Mucosa of gallbladder (tissue), 1 donor: ENCODE measurements at places on chromosomes 2 and 18. TPM values are rescaled to one million over a fixed set of nuclear protein-coding genes. Genes with fewer than 3 reads are reported as not detected.
A peak's percentile ranks its signal among the peaks of the same experiment; 100 is the strongest.

DNA sequence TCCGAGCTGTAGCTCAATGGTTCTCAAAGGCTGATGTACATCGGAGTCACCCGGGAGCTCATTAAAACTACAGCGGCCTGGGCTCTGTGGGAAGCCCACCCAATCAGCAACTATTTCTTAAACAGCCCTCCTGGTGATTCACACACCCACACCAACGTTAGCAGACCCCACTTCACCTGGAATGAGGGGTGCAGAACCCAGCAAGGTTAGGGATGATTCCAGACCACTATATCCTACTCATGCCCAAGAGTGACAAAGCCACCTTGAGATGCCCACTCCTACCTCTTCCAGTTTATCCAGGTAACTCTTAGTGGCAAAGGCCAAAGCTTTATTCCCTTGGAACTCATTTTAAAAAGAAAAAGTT lies 149.7 kb downstream of the RHBDD1 start:
- DNase-seq, result no peak

GRCh38 chr2:42916324-42916723 lies 123.9 kb upstream of the HAAO start:
- DNase-seq, result no peak

DNA sequence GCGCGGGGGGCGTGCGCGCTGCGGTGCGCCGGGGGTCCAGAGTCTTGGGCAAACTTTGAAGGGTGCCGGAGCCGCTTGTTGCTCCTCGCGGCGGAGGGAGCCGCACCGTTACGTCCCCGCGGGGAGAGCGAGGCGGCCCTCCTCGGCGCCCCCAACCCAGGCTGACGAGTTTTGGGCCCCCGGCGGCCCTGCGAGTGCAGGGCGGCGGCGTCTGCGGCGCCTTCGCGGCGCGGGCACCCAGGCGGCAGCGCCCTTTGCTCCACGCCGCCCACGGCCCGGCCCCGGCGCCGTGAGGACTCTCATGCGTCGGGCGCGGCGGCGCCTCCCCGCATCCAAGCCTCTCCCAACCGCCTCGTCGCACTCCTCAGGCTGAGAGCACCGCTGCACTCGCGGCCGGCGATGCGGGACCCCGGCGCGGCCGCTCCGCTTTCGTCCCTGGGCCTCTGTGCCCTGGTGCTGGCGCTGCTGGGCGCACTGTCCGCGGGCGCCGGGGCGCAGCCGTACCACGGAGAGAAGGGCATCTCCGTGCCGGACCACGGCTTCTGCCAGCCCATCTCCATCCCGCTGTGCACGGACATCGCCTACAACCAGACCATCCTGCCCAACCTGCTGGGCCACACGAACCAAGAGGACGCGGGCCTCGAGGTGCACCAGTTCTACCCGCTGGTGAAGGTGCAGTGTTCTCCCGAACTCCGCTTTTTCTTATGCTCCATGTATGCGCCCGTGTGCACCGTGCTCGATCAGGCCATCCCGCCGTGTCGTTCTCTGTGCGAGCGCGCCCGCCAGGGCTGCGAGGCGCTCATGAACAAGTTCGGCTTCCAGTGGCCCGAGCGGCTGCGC lies 814 bp downstream of the FZD7 start:
- no peak for DNase-seq

GRCh38 chr2:171957061-171957460 lies 34.8 kb downstream of the HAT1 start:
- DNase-seq, result no peak

DNA sequence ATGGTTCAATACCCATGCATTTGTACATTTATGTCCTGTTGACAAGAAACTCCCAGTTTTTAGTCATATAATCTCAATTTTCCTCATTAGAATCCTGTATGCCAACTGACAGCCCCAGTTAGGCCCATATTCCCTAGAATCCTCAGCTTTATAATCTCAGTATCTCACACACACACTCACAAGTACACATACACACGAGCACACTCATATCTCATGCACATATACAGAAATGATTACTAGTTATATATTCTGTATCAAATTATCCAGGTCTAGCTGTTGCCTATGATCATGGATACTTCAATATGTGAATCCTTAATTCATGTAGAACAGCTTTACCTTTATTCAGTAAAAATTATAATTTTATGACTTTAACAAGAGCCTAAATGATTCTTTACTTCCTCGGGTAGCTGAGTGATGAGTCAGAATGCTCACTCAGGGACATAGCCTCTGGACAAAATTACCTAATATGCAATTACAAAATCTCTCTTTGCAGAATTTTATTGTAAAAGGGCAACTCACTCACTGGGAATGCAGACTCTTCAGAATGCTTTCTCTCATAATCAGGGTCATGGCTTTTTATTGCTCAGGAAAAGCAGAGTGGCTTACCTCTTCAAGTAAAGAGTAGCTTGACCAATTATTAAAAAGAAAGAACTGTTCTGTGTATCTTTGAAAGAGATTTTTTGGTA lies 193.6 kb upstream of the PIK3C3 start:
- DNase-seq, result no peak

DNA sequence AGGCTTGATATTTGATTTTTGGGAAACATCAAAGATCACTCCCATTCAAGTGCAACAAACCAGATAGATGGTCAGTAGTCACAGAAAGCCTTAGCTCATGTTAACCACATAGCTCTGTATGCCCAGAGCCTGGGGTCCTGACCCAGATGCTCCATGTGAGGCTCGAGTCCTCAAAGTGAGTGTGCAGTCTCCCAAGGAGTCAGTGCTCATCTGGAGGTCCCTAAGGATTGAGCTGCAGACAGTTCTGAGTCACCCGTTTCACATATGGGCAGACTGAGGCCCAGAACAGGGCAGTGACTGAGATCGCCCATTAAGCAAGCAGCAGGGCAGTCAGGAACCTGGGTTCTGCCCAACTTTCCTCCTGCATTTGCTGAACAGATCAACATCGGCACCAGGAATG lies 9.2 kb downstream of the TMEM37 start:
- DNase-seq, result no peak

GRCh38 chr18:78641689-78642231 lies 337.9 kb upstream of the SALL3 start:
- no peak for DNase-seq

DNA sequence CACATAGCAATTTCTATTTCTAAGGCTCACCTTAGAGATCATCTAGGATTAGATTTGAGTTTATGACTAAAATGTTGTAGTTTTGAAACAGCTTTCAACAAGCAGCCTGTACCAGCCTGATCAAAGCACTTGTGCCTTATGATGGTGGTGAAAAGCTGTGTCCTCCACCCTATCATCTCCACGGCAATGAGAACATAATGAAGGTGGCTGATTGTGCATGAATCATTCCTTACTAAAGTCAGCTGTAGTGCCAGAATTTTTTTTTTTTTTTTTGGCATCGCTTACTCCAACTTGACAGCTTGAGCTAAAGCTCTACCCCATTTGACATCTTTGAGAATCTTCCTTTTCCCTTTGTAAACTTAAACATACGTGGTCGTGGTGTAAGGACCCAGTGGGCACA lies 86.0 kb downstream of the DCC start:
- DNase-seq, result no peak

- no peak for DNase-seq
Measured at GRCh38 chr2:236121546-236121945, 46.6 kb downstream of the GBX2 start.

GRCh38 chr2:229586746-229587705 lies 127.3 kb downstream of the DNER start:
- DNase-seq, result peak; percentile 76

GRCh38 chr2:20728114-20728758 lies 61.3 kb downstream of the GDF7 start:
- DNase-seq, result no peak

DNA sequence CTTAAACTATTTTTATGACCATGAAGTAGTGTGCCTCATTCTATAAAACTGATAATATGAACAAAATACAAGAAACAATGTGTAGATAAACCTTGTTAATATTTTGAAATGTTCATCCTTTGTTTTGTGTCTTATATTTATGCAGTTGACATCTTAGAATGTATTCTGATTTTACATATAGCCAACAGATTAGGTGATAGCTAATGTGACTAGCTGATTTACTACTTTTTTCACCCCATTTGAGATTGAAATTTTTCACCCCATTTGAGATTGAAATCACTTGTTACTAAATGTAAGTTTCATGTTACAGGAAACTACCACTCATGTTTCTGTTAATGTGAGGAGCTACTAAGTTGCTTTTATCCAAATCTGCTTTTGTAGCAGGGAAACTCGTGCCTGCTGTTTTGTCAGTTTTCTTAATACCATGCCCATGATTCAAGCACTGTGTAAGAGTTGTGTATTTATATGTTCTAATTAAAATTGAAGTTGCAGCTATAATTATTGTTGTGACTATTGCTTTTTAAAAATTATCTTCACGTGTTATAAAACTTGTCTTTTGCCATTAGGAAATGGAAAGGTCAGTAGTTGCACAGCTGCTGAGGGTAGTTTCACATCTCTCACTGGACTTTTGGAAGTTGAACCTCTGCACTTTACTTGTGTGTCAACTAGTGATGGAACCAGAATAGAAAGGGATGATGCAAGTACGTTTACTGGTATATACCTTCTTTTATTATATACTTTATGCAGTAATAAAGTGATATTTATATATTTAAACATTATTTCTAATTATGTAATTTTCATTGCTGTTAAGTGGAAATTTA lies 96.6 kb downstream of the BIRC6 start:
- no peak for DNase-seq

- no peak for DNase-seq
Measured at GRCh38 chr2:99998651-99999320, 143.6 kb downstream of the AFF3 start.

- DNase-seq, result no peak
Measured at GRCh38 chr18:9221661-9222060, 85.1 kb downstream of the ANKRD12 start.

The ACADL gene
- total RNA-seq, result 3.8 TPM

The CCNT2 gene
- total RNA-seq, result 40.1 TPM

The SCLY gene
- total RNA-seq, result 29.1 TPM

The SLC4A5 gene
- total RNA-seq, result 4.7 TPM

The NR4A2 gene
- 11.9 TPM for total RNA-seq
